ENCODE measurements at places on chromosomes 2 and 18.

- DNase-seq: no peak
Measured at GRCh38 chr18:79361766-79362522, 33.8 kb upstream of the NFATC1 start.

DNA sequence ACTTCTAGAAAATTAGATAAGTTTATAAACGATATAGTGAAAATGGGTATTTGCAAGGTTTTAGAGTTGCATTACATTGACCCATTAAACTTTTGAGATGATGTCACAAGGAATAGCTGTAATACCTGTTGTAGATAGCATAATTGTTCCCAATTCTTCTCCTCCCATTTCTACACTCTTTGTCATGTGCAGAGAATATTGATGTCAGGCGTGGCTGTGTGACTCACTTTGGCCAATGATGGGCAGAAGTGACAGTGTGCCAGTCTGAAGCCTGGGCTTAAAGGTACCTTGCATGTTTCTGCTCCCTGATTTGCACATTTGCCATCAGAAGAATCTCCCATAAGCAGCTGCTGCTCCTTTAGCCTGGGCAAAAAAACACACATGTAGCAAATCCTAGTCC, 26.9 kb upstream of the CCBE1 start:
- no peak for DNase-seq

DNA sequence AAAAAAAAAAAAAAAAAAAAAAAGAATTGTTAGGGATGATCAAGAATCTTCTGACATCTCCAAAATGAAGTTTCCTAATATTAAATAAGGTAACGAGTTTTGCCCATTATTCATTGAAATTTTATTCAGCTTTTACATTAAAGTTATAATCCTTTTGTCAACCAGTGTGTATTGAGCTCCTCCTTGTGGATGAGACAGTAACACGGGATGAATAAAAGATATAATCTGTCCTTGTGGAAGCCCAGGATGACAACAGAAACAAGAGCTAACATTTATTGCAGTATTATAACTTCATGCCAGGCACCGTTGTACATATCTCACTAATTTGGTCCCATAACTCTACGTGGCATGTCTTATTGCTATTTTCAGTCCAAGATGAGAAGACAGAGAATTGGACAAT, 33.4 kb upstream of the SERPINB7 start:
- no peak for DNase-seq

- no peak for DNase-seq
Measured at GRCh38 chr2:165877565-165878550, 75.7 kb downstream of the TTC21B start.

- no peak for DNase-seq
Measured at GRCh38 chr2:109516445-109517117, 97.2 kb downstream of the SEPTIN10 start.
